BJ (cell line): ENCODE measurements at places on chromosomes 2 and 18. TPM values are rescaled to one million over a fixed set of nuclear protein-coding genes. Genes with fewer than 3 reads are reported as not detected.

GRCh38 chr2:171147081-171147480 is 13.6 kb downstream of the TLK1 start:
- DNase-seq = no peak

DNA sequence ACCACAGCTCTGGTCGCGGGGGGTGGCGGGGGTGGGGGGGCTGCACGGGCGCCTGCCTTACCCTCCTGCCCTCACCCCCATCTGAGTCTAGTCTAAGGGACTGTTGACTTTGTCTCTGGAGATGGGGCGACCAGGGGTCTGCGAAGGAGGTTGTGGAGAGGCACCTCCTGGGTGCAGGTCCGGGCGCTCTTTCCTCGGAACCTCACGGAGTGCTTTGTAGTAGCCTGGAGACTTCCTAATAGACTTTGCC is 141.3 kb downstream of the MEIS1 start:
- no peak for DNase-seq

DNA sequence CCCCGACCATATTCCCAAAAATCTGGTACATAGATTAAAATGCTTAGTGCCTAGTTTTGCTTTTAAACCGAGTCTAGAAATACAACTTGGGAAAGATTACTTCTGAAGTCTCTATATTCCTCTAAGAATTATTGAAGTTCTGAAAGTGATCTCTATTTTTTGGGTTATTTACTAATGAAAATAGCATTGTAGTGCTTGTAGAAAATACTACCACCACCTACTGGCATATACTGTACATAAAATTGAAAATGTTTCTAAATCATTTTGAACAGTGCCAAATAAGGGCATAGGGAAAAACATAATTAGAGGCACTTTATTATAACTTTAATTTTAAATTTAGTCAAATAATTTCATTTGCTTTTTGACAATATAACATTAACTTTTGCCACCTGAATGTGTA is 1399.6 kb upstream of the ZEB2 start:
- no peak for DNase-seq

DNA sequence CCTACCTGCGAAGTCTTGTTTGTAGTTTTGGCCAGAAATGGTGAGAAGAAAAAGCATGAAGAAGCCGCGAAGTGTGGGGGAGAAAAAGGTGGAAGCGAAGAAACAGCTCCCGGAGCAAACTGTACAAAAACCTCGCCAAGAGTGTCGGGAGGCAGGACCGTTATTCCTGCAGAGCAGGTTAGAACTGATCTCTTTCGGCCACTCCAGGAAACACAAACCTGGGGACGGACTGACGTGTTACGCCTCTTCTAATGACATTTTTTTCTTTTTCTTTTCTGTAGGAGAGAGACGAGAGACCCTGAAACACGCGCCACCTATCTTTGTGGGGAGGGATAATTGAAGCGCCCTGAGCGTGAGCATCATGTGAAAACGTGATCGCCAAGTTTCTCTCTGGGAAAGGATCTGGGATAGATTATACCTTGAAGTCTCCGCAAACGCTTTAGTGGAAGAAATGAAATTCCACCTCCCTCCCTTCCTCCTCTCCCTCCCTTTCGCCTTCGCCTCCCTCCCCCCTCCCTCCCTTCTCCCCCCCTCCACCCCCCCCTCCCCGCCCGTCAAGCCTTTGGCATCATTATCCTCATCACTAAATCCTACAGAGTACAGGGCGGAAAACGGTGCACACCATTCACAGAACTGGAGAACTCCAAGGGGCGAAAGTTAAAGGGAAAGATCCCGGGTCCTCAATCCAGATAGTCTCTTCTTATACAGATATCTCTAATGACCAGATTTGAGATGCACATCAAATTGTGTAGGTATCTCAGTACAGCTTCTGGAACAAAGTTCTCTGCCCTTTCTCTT is at the start of gene ZEB2:
ZEB2 (minus strand) TSS at position 186 of the 798 bp plus-strand sequence. CDS start 2,769 bp downstream, outside the sequence.
- peak; percentile 44 for DNase-seq

GRCh38 chr2:6394276-6394675 is 471.4 kb downstream of the CMPK2 start:
- DNase-seq = no peak

DNA sequence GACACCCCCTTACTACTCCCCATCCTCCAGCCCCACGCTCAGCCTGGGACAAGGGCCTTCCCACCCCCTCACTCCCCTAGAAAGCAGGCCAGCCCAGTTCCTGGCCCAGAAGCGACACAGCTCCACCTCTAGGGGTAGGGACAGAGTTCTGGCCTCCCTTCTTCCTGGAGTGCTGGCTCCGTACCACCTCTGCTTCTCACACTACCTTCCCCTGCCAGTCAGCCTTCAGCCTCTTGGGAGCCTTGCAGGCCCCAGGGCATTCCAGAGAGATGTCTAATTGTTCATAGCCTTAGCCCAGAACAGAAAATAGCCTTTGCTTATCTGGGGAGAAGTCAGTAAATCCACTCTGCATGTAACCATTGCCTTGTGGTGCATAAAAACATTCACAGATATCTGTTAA is 13.1 kb upstream of the CATIP start:
- no peak for DNase-seq

- no peak for DNase-seq
These were observed 71.1 kb downstream of the DOCK10 start for GRCh38 chr2:224971214-224971613.

DNA sequence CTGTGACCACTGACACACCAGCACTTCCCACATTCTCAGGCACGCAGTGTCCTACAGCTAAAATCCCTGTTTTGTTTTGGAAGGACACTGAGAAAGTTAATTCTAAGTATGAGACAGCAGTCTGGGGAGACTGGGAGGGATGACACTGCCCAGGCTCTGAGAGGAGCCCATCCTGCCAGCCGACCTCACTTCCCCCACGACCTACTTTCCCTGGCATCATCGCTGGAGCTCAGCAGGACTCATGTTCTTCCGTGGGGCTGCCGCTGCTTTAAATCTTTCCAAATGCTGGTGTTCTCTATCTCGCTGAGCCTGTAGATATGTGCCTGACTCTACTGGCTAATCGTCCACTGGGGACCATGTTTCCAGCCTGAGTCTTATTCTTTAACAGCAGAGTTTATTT is 68.8 kb upstream of the TMEM200C start:
- no peak for DNase-seq

GRCh38 chr2:235444101-235444597 is 49.7 kb upstream of the AGAP1 start:
- no peak for DNase-seq

GRCh38 chr18:45619062-45619825 is 4.0 kb downstream of the SLC14A2 start:
- DNase-seq = no peak

- no peak for DNase-seq
These were observed 20.9 kb upstream of the GMPPA start for GRCh38 chr2:219477815-219478214.

DNA sequence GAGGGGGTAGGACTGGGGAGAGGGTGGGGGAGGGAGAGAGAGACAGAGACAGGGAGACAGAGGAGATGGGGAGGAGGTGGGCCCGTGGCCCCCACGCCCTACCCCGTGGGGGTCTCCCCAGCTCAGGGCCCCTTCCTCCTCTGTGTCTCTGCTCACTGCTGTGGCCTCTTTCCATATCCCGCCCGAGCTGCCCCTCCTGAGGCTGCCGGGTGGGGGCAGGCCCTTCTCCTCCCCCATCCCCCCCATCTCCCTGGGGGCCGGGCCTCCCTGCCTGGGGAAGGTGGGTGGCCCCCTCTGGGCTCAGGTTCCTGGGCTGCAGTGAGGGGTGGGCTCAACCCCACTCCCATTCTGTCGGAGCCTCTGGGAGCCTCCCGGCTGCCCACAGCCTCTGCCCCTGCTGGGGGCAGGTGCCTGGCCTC is 332 bp upstream of the PDCD1 start:
- no peak for DNase-seq

DNA sequence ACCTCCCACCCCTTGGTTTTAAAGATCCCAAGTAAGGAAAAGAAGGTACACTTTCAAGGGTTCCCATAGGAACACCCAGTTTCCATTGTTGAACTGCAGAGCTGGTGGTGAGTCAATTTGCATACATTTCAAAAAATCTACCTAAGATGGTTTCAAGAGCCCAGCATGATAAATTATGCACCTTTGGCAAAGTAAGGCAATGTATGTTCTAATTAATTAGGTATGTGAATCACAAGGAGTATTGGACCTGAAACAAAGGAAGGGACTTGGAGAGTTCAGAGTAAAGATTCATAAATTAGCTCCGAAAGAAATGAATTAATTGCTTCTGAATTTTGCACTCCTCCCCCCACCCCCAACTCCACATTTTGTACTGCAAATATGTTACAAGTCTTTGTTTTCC is 459.7 kb downstream of the LRATD1 start:
- DNase-seq = no peak

DNA sequence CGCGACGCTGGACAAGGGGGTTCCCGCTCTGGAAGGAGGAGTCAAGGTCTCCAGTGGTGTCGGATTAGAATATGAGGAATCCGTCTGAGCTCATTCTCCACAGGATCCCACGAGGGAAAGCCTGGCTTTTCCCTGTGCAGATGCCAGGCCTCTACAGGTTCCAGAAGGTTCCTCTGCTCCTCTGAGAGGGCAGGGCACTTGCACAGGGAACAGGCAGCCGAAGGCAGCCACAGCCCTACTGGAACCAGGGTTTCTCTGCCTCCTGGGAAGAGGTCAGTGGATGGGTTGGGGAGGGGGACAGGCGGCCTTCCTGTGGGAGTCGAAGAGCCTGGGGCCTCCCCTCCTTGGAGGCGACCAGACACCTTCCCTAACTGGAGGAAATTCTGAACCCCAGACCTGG is 1.7 kb upstream of the AQP12A start:
- no peak for DNase-seq

GRCh38 chr2:53233759-53234547 is 533.7 kb upstream of the CHAC2 start:
- DNase-seq = no peak

DNA sequence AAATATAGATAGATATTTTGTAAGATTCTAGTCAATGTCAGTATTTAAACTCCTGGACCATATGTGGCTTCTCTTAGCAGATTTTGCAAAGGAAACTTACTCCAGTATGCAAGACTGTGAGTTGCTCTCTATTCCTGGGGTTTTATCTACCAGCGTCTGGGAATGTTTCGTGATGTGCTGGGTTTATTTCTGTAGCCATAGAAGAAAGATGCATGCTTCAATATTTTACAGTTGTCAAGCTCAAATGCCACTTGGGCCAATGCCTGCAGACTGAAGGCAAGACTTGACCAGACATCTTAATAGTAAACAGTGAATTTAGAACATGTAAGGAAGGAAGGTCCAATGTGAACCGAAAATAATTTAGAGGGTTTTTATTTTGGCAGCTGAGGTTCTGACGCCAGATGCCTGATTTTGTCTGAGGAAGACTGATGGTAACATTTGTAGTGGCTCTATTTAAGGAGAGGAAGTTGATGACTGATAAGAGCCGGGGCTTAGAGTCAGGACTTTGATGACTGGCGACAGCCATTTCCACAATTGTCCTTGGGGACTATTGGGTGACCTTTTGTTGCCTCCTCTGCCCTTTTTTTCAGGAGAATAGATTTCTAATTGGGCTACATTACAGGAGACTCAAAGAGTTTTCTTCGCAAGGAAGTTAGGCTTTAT is 154.3 kb downstream of the RAPGEF4 start:
- DNase-seq = no peak

DNA sequence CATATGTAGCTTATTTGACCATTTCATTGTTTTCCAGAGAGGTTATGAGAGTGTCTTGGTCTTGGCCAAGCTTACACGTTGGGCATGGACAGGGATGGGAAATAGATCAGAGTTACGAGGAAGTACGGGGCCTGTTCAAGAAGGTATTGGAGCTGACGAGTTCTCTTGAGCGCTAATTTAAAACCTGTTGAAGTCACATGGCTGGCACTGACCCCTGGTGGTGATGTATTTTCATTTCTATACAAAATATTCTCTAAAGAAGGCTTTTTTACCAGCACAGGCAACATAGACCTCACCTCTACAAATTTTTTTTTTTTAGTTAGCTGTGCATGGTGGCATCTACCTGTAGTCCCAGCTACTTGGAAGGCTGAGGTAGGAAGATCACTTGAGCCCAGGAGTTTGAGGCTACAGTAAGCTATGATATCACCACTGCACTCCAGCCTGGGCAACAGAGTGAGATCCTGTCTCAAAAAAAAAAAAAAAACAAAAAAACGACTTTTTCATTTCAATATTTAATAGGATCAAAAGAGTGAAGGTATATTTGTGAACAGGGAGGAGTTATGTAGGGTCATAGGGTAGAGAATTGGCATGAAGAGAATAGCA is 19.6 kb downstream of the UGP2 start:
- DNase-seq = no peak

DNA sequence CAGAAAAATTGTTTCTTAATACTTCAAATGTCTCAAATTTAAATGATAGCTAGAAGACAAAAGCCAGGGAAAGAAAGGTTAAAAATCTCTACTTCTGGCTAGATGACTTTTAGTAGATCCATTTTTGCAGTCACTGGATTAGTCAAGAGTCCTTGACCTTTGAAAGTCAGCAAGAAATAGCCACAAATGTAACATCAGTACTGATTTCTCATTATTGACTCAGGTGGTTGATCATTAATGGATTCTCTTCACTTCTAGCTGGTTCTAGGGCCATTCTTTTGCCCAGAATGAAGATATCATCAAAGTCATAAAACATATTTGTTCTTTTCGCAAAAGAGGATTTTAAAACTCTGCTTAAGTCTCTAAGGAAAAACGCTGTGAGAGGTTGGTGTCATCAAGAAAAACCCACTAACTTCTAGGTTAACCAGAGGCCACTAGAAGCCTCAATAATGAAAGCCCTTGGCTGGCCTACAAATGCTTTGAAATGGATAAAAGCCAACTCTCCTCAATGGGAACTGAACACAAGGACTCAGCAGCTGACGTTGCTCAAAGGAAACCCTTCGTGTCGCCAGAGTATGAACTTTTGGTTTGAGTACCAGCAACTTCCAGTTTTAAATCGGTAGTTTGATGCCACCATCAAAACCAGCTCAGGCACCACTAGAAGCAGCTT is 66.3 kb downstream of the IRS1 start:
- no peak for DNase-seq

DNA sequence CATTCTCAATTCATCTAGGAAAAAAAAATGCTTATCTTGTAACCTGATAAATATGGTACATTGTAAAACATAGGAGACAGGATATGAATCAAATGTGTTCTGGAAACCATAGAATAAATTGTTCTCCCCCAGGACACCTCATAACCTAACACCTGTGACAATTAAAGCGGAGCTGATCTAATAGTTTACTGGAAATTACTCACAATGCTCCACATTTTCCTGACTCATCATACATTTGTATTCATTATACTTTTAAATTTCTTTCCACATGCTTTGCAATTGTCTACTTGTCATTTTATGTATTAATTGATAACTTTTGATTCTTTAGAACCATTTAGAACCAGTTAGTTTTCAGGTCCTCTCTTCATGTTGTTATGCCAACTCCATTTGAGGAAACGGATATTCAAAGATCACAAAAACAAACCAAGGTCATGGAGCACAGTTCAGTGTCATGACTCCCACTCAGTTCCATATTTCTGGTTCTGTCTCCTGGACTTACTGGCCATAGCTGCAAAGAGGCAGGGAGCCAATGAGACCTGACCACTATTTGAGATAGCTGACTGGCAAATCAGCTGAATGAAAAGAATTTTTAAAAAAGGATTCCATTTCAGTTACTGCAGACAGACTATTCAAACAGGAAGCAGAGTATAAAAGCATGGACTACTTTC is 128.5 kb downstream of the CALCRL start:
- DNase-seq = no peak

LIMS4 gene
- 8.7 and 9.4 TPM in 2 replicates for polyA plus RNA-seq

CCDC148 gene
- 0.67 and 0.75 TPM in 2 replicates for polyA plus RNA-seq

RIT2 gene
- not detected in 2 replicates for polyA plus RNA-seq

FNDC4 gene
- 6.9 and 8.9 TPM in 2 replicates for polyA plus RNA-seq

SIGLEC15 gene
- 0.04 and 0.06 TPM in 2 replicates for polyA plus RNA-seq

GREB1 gene
- not detected in 2 replicates for polyA plus RNA-seq

SF3B1 gene
- 187 and 398 TPM in 2 replicates for polyA plus RNA-seq

TOGARAM2 gene
- polyA plus RNA-seq = 0.09 and 0.29 TPM in 2 replicates

KATNAL2 gene
- polyA plus RNA-seq = 1.3 and 1.8 TPM in 2 replicates
